ENCODE measurements at places on chromosomes 3 and 15.

GRCh38 chr3:134621854-134622253 lies 29.0 kb downstream of the KY start:
- no peak overlapping the region for H3K4me3 ChIP-seq
- H3K27me3 ChIP-seq, result no peaks in the 10 kb centered on the region
- H3K27ac ChIP-seq, result no peak overlapping the region
- no peaks in the 10 kb centered on the region for H3K36me3 ChIP-seq

DNA sequence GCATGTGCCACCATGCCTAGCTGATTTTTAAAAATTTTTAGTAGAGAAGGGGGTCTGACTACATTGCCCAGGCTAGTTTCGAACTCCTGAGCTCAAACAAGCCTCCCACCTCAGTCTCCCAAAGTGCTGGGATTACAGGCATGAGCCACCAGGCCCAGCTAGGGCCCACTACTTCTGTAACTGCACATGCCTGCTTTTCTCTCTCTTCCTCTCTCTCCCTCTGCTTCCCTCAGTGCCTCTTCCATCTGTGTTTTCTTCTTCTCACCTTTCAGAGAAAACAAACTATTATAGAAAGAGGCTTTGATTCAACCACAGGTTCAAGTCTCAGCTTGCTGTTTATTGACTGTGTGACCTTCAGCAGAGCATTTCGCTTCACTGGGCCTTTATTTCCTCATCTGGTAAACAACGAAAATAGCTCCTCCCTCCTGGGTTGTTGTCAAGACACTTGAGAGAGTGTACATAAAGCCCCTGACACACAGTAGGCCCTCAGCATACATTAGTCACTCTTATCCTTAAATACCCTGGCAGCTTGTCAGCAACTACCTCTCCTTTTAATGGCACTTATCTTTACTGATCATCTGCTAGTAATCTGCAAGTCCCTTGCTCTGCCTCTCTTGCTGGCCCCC lies 10.2 kb downstream of the TADA3 start:
- no peak overlapping the region for H3K4me3 ChIP-seq
- H3K27me3 ChIP-seq, result no peaks in the 10 kb centered on the region
- no peaks in the 10 kb centered on the region for H3K4me1 ChIP-seq
- peaks cover 7% of the 10 kb centered on the region for H3K36me3 ChIP-seq
- H3K27ac ChIP-seq, result no peak overlapping the region

GRCh38 chr3:976006-976405 lies 116.8 kb upstream of the CNTN6 start:
- H3K4me1 ChIP-seq, result no peaks in the 10 kb centered on the region
- H3K36me3 ChIP-seq, result no peaks in the 10 kb centered on the region
- DNase-seq, result no peak
- no peak overlapping the region for H3K4me3 ChIP-seq

DNA sequence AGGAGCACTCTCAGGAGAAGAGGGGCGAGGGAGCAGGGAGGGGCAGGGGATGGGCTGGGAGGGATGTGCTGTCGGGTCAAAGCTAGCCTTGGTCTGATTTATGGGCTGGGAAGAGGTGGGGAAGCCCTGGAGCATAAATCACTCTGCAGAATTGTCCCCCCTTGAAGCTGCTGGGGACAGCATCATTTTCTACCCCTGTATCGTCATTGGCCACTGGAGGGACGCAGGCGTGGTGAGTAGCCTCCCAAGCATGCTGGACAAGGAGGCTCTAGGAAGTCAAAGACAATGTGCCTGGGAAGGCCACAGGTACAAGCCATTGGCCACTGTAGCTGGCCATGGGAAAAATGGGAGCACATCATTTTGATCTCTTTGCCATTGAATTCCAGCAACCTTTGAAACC lies 175.5 kb upstream of the CTDSPL start:
- no peak overlapping the region for H3K4me3 ChIP-seq
- no peaks in the 10 kb centered on the region for H3K27me3 ChIP-seq
- H3K36me3 ChIP-seq, result peaks cover 2% of the 10 kb centered on the region
- peaks cover 2% of the 10 kb centered on the region for H3K4me1 ChIP-seq
- no peak for DNase-seq

DNA sequence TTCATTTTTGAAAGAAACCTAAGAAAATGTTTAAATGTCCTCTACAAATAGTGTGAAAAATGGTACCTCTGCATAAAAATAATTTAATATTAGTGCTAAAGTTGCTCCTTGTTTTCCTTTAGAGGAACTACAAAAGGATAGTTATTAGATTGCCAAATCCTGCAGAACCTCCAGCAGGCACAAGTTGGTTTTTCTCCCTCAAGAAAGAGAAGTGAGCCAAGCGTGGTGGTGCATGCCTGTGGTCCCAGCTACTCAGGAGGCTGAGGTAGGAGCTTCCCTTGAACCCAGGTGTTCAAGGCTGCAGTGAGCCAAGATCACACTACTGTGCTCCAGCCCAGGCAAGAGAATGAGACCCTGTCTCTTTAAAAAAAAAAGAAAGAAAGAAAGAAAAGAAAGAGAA lies 85.1 kb upstream of the TSEN2 start:
- no peak overlapping the region for H3K27ac ChIP-seq
- H3K4me3 ChIP-seq, result no peak overlapping the region
- no peaks in the 10 kb centered on the region for H3K36me3 ChIP-seq
- peaks cover 2% of the 10 kb centered on the region for H3K27me3 ChIP-seq
- DNase-seq, result no peak

- H3K27me3 ChIP-seq, result no peaks in the 10 kb centered on the region
- no peak overlapping the region for H3K27ac ChIP-seq
- DNase-seq, result no peak
- H3K36me3 ChIP-seq, result no peaks in the 10 kb centered on the region
- H3K4me3 ChIP-seq, result no peak overlapping the region
These were observed 81.8 kb upstream of the TNFSF10 start for GRCh38 chr3:172604895-172605646.

DNA sequence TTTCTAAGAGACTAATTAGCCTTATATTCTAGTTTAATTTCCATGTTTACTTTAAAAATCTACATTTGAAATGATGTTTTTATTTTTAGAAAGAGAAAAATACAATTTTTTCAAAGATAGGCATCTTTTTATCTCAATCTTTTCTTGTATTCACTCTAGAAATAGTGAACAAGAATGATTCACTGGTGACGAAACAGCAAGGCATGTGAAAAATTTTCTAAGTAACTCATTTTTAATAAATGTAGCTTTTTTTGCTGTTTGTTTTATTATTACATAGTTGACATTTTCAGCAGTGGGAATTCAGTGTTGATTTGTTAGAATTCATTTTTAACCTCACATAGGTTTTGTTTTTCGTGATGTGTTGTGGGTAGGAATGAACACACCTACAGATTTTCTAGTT lies 1226.4 kb downstream of the NSUN3 start:
- H3K27me3 ChIP-seq, result no peaks in the 10 kb centered on the region
- no peak overlapping the region for H3K27ac ChIP-seq
- no peak for DNase-seq

DNA sequence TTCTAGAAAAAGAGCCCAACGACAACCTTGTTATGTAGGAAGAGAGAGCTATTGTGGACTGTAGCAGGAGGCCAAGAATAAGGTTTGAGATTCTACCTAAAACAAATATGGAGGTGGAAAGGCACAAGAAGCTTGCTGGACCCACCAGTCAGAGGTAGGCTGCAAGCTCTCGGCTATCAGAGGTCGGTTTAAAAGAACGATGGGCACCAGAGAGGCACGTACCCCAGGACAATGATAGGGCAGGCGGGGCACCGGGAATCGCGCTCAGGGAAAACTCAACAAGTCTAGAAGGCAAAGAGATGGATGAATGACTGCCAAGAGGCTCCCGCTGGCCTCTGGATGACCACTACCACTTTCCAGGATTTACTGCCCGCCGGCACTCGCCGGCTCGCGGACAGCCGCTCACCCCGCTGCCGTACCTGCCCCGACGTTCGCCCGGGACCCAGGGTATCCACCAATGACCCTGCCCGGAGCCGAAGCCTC lies 1.1 kb downstream of the HDGFL3 start:
- DNase-seq, result peak; percentile 51
- no peaks in the 10 kb centered on the region for H3K27me3 ChIP-seq
- H3K27ac ChIP-seq, result peak overlapping the region; percentile 85
- H3K4me1 ChIP-seq, result peaks cover 32% of the 10 kb centered on the region
- H3K4me3 ChIP-seq, result peak overlapping the region; percentile 88
- no peaks in the 10 kb centered on the region for H3K36me3 ChIP-seq

- H3K27me3 ChIP-seq, result no peaks in the 10 kb centered on the region
- H3K36me3 ChIP-seq, result no peaks in the 10 kb centered on the region
- no peaks in the 10 kb centered on the region for H3K4me1 ChIP-seq
- peak; percentile 57 for DNase-seq
- H3K27ac ChIP-seq, result no peak overlapping the region
- H3K4me3 ChIP-seq, result no peak overlapping the region
These were observed 205.9 kb upstream of the IGF1R start for GRCh38 chr15:98442379-98442833.

GRCh38 chr15:73997986-73998385 lies 3.5 kb downstream of the PML start:
- no peak overlapping the region for H3K4me3 ChIP-seq
- no peak for DNase-seq
- peaks cover 12% of the 10 kb centered on the region for H3K36me3 ChIP-seq
- peaks cover 7% of the 10 kb centered on the region for H3K4me1 ChIP-seq

- H3K27ac ChIP-seq, result peak overlapping the region; percentile 95
- no peaks in the 10 kb centered on the region for H3K36me3 ChIP-seq
- no peaks in the 10 kb centered on the region for H3K27me3 ChIP-seq
- peaks cover 10% of the 10 kb centered on the region for H3K4me1 ChIP-seq
These were observed 525 bp upstream of the FSTL1 start for GRCh38 chr3:120451272-120451761.
